ENCODE measurements at places on chromosomes 1 and 21. TPM values are rescaled to one million over a fixed set of nuclear protein-coding genes. Genes with fewer than 3 reads are reported as not detected.

GRCh38 chr21:15006594-15007230 lies 58.1 kb downstream of the NRIP1 start:
- peaks cover 8% of the 10 kb centered on the region for H3K4me1 ChIP-seq
- DNase-seq, result no peak
- H3K4me3 ChIP-seq, result no peak overlapping the region
- H3K27me3 ChIP-seq, result no peaks in the 10 kb centered on the region
- no peak overlapping the region for H3K27ac ChIP-seq
- peaks cover 3% of the 10 kb centered on the region for H3K36me3 ChIP-seq

GRCh38 chr1:51488372-51489050 lies 30.6 kb downstream of the EPS15 start:
- H3K27ac ChIP-seq, result no peak overlapping the region
- peaks cover 5% of the 10 kb centered on the region for H3K4me1 ChIP-seq
- H3K36me3 ChIP-seq, result no peaks in the 10 kb centered on the region
- H3K4me3 ChIP-seq, result no peak overlapping the region
- DNase-seq, result no peak

DNA sequence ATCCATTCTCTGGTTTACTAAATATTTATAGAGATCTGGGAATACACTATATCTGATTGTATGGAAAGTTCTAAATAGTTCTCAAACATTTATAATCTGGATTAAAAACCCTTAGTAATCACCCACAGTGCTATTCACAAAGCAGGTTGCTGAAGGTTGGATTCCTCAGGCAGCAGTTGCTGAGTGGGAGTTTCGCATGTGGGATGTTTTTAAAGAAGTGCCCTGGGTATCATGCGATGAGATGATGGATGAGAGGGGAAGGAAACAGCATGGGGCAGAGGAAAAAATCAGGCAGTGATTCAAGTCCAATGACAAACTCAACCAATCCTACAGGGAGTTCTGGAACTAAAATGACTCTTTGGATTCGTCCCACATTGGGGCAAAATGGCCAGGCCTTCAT lies 85.3 kb upstream of the GALNT2 start:
- no peaks in the 10 kb centered on the region for H3K36me3 ChIP-seq
- no peak overlapping the region for H3K27ac ChIP-seq
- DNase-seq, result no peak
- H3K4me1 ChIP-seq, result no peaks in the 10 kb centered on the region
- H3K4me3 ChIP-seq, result no peak overlapping the region
- H3K27me3 ChIP-seq, result no peaks in the 10 kb centered on the region

DNA sequence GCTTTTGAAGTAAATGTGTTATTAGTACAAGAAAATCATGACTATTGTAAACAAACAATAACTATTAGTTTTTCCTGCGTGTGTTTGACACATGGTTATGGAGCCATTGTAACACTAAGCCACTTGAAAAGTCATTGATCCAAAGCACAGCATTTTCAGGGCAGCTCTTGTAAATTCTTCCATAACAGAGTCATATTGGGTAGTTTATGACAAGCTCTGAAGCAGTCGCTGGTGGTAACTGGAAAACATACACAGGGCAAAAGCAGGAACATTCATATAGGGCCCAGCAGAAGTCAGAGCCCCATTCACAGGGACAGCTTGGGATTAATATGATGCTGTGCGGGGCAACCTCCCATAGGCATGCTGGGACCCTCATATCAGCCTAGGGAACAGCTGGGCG lies 483.2 kb upstream of the PTBP2 start:
- no peak overlapping the region for H3K4me3 ChIP-seq
- no peak overlapping the region for H3K27ac ChIP-seq
- no peak for DNase-seq
- no peaks in the 10 kb centered on the region for H3K4me1 ChIP-seq

The FCRL5 gene
- total RNA-seq, result 0.37 TPM

The KRTAP8-1 gene
- total RNA-seq, result not detected

All from liver (tissue), 10 donors.